ENCODE measurements at places on chromosomes 1 and 21. TPM values are rescaled to one million over a fixed set of nuclear protein-coding genes. Genes with fewer than 3 reads are reported as not detected.

DNA sequence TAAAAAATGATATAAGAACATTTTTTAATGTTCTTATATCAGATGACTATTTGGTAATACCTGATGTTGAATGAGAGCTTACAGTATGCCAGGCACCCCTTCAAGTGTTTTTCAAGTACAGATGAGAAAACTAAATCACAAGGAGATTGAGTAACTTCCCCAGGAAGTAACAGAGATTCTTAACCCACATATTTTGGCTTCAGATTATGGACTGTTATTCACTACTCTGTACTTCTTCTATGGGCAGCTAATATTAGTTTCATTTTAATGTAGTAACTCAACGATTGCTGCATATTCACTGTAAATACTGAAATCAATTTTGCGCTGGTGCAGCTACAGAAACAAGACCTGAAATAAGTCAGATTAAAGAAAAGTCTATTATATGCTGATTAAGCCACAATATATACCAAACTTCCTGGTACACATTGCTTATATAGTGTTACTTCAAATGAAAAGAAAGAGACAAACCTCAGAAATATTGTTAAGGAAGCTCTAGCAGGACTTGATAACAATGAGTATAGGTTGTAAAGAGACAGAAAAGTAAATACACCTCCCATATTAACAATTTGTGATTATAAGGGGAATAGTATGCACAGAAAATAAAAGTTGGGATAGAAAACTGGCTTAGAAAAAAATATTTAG lies 19.7 kb downstream of the DPYD start:
- peak; percentile 75 for DNase-seq

SPATA45 gene
- not detected for total RNA-seq

DNA sequence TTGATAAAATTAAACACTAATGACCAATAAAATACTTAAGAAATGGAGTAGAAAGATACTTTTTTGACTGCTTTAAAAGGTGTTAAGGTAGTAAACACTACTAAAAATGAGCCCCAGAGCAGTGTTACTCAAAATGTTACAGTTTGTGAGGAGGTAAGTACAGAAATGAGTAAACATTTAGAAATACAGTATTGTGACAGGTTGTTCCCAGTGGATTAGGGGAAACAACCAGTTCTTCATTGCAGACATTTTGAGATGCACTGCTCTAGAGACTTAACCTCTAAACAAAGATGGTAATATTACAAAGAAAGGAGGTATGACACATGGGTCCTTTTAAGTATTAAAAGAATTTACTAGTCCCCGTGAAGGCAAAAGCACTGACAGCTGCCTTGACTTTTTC lies 12.7 kb downstream of the DHX9 start:
- DNase-seq: no peak

DNA sequence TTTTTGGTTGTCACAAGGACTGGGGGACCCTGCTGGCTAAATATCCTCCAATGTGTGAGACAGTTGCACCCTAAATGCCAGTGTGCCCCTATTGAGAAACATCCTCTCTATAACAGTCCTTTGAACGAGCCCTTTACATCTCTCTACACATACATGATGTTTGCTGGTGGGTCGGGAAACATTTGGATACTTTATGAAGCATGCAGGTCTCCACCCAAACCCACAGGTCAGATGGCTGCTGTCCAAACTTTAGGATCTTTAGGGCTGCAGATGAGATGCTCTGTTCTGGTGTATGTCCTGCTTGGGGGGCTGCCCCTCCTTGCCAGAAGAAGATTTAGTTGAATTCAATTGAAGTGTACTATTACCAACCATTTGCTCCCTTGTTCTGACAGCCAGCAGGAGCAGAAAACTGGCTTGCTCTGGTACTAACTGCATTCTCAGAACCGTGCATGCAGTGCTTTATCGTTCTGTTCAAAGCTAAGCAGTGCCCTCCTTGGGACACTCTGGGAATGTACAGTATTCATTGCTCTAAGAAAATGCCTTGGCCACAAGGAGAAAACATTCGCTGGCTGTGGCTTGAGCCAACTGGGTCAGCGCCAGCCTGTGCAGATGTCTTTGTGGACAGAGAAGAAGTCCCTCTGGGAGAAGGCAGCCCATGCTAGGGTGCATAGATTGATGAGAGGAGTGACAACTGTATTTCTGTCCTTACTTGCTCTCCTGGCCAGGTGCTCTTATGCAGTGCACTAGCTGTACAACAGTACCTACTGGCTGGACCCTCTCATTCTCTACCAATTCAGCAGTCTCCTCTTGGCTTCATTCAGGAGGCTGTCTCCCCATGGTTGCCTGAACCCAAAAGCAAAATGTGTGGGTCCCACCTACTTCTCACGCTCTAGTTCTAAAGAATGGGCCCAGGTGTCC lies 61.4 kb upstream of the DIRAS3 start:
- DNase-seq: peak; percentile 71

KCTD3 gene
- total RNA-seq: 48.4 TPM

DNA sequence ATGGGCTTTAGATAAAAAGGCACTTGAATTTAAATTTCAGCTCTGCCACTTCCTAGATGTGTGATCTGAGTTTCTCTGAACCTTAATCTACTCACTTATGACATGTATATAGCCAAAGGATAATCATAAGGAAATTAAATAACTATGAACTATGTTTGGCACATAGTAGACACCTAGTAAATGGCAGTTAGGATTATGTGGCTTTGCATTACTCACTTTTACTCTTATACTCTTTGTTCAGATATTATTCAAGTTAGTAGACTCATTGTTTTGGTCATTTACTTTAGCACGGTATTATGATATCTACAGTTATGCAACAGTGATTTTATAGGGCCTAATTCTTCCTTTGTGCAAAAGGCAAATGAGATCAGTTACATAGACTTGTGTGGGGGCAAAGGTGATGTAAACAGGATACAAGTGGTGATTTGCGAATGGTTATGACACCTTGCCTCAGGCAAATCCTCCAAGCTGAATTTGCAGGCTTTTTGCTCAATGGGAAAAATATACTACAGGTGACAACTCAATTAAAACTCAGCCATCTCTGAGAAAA lies 297.2 kb upstream of the PBX1 start:
- DNase-seq: no peak
